ENCODE measurements at places on chromosomes 3 and 15.

DNA sequence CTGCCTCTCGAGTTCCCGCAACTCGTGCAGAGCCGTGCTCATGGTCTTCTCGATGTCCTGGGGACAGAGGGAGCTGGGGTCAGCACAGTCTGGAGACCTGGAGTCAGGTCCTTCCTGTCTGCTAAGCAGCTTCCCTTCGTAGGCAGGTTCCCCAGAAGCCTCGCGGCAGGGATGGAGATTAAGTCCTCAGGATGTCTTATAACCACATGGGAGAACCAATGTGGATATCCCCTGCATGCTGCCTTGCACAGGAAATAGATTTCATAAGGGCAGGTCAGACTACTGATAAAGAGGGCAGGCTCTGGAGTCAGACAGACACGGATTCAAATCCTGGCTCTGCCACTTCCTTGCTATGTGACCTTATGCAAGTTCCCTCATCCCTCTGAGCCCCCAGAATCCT is 22.6 kb upstream of the RAD18 start:
- DNase-seq = no peak

DNA sequence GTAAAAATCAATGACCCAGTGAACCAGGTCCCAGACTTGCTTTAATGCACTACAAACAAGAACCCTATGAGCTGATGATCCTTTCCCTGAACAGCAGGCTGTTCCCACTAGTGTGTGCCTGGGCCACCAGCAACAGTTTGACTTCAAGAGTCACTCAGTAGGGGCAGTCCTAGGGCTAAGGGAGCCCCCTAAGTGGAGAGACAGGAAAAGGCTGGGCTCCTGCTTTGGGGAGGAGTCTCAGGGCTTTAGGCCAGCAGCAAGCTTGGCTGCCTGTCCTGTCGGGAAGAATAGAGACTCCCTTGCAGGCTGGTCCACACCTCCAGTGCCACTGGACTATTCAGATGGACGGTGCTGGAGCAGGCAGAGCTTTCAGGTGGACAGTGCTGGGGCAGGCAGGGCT is 29.4 kb upstream of the ADCY5 start:
- DNase-seq = no peak

GRCh38 chr15:66841953-66842681 is 140.1 kb downstream of the SMAD6 start:
- DNase-seq = no peak

GRCh38 chr3:18100121-18100520 is 325.0 kb downstream of the SATB1 start:
- DNase-seq = no peak

GRCh38 chr3:56980798-56981390 is 79.6 kb upstream of the SPATA12 start:
- peak; percentile 84 for DNase-seq

Measured in stimulated activated CD4-positive, alpha-beta T cell treated with anti-CD3 and anti-CD28 coated beads, Interleukin-1b, Interleukin-23, amount 100 ng/mL, for 48 hours (primary cell).